Activated CD4-positive, alpha-beta T cell treated with anti-CD3 and anti-CD28 coated beads, Interleukin-2, amount 50 U/mL, for 48 hours (primary cell): ENCODE measurements at places on chromosomes 7 and 10.

- DNase-seq, result no peak
Observed at GRCh38 chr7:143284591-143285469, at the start of gene TMEM139. Gene TMEM139, plus strand, starts transcription at chr7:143284958. Its CDS starts 1,000 bp downstream, at chr7:143285958.

- no peak for DNase-seq
Observed at GRCh38 chr7:78023191-78023590, 224.6 kb downstream of the PHTF2 start.

- DNase-seq, result no peak
Observed at GRCh38 chr10:89115876-89116627, 91.1 kb downstream of the CH25H start.

DNA sequence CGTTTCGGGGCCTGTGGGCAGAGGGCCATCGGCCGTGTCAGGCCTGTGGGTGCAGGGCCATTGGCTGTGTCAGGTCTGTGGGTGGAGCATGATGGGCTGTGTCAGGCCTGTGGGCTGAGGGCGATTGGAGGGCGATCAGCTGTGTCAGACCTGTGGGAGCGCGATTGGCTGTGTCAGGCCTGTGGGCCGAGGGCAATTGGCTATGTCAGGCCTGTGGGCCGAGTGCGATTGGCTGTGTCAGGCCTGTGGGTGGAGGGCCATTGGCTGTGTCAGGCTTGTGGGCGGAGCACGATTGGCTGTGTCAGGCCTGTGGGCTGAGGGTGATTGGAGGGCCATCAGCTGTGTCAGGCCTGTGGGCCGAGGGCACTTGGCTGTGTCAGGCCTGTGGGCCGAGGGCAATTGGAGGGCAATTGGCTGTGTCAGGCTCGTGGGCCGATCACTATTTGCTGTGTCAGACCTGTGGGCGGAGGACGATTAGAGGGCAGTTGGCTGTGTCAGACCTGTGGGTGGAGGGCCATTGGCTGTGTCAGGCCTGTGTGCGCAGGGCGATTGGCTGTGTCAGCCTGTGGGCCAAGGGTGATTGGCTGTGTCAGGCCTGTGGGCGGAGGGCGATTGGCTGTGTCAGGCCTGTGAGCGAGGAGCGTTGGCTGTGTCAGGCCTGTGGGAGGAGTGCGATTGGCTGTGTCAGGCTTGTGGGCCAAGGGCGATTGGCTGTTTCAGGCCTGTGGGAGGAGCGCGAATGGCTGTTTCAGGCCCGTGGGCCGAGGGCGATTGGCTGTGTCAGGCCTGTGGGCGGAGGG, 54.1 kb downstream of the DYNC2I1 start:
- no peak for DNase-seq

- DNase-seq, result no peak
Observed at GRCh38 chr10:60589376-60589775, 188.9 kb upstream of the CDK1 start.

GRCh38 chr7:25304691-25305090, 76.4 kb upstream of the NPVF start:
- DNase-seq, result no peak

- DNase-seq, result no peak
Observed at GRCh38 chr10:6274040-6274439, 71.3 kb downstream of the PFKFB3 start.

- no peak for DNase-seq
Observed at GRCh38 chr10:79468841-79469585, 23.6 kb upstream of the ZCCHC24 start.

- DNase-seq, result no peak
Observed at GRCh38 chr10:104034401-104035193, 51.1 kb downstream of the COL17A1 start.

DNA sequence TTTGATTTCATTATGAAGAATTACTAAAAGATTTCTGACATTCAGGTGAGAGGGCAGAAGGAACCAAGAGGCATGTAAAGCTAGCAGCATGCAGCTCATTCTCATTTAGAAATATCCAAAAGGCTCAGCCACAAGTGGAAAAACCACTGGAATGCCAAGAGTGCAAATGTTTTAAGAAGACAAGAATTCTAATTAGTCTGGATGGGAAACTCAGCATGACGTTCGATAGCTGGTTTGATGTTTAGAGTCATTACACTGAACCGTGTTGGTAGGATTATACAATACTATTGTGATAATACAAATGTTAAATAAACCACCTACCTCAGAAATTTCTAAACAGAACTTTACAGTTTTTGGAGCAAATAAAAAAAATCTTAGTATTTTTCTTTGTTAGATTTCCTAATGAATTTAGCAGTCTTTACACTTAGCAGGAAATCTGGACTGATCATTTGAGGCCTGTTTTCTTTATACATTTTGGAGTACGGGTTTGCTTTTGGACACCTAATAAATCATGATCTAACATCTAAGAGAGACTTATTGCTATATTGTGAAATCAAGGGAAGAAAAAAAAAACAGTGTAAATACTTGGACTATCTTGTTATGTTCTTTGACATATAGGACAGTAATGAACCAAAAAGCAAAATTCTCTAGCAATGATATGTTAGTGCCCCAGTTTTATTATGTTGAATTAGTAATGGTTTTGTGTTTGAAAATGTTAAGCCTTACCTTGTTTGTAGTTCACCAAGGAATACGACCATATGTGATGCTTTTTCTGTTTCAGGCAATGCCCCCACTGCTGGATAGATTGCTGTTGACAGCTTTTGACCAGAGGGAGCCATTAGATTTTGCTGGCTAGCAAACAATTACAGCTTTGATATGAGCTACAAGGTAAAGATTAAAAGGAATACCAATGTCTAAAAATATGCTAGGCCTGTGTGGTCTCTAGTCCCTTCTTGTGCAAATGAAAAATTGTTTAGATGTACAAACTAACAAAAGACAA, 354.1 kb upstream of the SEMA3A start:
- DNase-seq, result no peak

- no peak for DNase-seq
Observed at GRCh38 chr7:157840174-157840913, 503.5 kb downstream of the DNAJB6 start.

GRCh38 chr10:92363498-92363897, 72.5 kb downstream of the MARCHF5 start:
- DNase-seq, result no peak

DNA sequence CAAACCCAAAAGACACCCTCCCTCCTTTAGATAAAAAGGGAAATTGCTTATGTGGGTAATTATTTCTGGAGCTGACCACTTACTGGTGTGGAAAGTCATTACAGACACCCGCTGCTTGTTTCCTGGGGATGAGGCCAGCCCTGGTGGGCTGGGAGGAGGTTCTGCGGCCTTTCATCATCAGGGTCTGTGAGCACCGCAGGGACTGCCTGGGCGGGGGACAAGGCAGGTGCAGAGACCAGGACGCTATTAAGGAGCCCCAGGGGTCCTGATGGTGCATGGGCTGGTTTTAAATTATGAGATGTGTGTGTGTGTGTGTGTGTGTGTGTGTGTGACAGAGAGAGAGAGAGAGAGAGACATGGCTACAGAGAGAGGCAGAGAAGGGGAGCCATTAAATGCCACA, 171.2 kb downstream of the DNAJB6 start:
- no peak for DNase-seq

DNA sequence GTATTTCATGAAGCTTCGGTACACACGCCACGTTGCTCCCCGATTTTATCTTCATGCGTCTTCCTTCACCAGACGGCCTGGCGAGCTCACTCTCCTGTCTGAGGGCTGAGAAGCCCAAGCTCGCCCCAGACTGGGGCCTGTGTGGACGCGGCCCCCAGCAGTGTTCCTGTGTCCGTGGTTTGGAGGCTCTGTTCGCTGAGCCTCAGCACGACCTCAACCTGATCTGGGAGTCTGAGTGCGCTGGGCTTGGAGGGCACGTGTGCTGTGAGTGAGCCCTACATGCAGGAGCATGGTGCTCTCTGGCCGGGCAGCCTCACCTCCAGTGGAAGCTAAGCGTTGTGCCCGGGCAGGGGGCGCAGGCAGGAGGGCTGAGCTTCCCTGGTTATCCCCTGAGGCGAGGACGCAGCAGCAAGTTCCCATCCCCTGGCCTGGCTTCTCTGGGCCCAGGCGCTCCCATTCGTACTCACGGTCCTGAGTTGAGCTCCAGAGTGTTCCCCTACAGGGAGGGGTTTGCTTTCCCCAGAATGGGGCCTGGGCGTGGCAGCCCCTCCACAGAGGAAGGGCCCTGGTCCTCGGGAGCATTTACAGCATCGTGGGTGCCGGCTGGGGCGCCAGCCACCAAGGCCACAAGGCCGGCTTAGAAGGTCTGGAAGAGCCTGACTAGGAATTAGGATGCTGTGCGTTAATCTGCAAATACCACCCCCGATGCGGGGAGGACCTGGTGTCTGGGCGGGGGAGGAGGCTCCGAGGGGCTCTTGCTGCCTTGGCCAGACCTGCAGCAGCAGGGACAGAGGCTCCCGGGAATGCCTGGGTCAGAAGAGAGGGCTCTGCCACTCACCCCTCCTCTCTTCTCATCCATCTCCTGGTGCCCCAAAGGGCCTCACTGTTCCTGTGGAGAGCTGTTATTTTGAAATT, 400.6 kb downstream of the DNAJB6 start:
- DNase-seq, result no peak

DNA sequence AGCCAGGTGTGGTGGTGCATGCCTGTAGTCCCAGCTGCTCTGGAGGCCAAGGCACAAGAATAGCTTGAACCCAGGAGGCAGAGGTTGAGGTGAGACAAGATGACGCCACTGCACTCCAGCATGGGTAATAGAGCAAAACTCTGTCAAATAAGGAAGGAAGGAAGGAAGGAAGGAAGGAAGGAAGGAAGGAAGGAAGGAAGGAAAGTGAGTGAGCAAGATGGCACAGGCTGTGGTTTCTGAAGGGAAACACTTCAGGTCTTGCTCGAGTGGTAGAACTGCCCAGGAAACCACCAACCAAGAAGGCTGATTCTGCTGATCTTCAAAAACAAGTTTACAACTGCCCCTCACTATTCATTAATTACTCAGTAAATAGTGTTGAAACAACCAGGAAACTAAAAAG, 45.2 kb downstream of the EZH2 start:
- no peak for DNase-seq

GRCh38 chr10:6482737-6483357, 97.2 kb downstream of the PRKCQ start:
- no peak for DNase-seq

- no peak for DNase-seq
Observed at GRCh38 chr7:25716421-25716820, 435.6 kb upstream of the NFE2L3 start.

DNA sequence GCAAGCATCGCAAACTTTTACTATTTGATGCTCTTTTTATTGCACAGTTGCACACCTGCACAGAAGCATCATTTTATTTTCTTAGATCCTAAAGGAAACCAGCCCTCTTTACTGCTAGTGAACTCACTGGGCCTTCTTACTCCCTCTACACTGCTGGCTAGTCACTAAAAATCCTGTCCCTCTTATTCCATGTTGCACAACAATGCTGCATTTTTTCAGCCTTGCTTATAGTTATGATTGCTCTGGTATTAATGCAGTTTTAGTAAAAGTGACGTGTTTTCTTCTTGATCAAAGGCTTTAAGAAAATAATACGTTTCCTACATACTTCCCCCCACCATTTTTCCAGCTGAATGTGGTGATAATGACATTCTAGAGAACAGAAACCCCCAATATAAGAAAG, 132.9 kb upstream of the FAM3C start:
- no peak for DNase-seq

GRCh38 chr10:48941427-48942075, 1.9 kb upstream of the LRRC18 start:
- no peak for DNase-seq

DNA sequence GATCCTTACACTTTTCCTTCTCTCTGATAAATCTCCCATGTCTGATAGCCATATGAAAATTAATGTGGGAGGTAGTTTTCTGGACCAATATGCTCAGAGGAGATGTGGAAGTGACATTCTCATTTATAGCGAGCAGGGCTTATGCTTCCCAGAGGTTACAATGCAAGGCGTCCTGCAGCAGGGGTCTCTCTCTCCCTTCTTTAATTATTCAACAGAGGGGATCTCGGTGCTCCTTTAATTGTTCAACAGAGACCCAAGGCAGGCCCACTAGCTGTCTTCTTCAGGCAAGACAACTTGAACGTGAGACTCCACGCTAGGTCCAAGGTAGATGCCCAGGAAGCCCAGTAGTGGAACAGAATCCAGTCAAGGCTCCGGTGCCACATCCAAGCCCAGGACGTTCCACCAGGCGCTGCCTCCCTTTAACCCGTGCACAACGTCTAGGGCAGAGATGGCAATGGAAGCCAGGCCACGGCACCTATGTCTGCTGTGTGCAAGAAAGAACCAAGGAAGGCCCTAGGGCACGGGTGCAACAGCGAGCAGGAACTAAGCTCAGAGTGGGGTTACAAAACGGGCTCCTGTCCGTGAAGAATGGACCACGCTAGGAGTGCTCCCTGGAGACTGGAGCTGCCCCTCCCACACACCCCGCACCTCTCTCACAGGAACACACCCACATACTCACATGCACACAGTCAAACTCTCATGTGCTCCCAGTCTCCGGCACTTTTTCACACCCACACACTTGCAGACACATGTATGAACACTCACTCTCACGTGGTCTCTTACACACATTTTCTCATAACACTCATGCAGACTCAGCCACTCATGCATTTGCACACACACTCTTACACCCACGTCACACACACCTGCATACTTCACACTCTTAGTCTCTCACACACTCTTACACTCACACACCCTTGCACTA, 230.4 kb downstream of the TNS3 start:
- DNase-seq, result no peak

DNA sequence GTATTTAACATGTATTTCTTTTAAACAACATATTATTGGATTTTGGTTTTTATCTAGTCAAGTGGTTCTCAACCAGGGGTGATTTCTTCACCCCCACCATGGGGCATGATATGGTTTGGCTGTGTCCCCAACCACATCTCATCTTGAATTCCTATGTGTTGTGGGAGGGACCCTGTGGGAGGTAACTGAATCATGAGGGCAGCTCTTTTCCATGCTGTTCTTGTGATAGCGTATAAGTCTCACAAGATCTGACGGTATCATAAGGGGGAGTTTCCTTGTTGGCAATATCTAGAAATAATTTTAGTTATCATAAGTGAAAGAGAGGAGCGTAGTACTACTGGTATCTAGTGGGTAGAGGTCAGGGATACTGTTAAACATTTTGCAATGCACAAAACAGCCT, 37.6 kb downstream of the TMEM168 start:
- DNase-seq, result no peak

DNA sequence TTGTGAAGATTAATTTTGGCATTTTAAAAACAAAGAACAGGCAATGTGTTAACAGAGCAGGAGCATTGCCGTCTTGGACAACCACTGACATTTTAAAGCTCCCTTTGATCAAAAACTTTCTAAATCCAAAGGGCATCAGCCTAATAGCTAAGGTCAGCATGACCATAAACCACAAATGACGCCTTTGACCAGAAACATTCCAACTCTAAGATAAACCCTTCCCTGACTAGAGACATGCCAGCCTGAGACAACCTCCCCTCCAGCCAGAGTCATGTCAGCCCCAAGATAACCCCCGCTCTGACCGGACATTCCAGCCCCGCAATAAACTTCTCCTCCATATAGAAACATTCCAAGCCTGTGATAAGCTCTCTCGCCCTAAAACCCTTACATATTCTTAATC, 949.4 kb upstream of the POT1 start:
- DNase-seq, result no peak
